ENCODE measurements at places on chromosomes 11 and 22.

DNA sequence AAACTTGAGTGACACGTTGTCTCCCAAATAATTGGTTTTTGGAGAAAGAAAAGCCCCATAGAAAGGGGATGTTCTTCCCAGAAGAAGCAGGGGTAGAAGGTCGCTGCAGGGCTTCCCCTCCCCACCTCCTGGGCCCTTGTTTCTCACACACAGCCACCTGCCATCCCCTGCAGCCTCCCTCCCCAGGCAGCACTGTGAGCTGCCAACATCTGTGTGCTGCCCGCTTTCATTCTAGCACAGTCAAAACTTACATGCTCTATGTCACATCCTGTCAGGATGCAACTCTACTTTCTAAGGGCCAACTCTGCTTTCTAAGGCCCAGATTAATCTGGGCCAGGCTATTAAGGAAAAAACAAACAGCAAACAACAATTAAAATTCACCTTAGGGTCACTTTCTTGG lies 309.4 kb upstream of the ZC3H12C start:
- DNase-seq, result no peak

GRCh38 chr11:41254966-41255365 lies 204.5 kb downstream of the LRRC4C start:
- DNase-seq, result no peak

GRCh38 chr11:120244476-120245365 lies 4.8 kb downstream of the POU2F3 start:
- no peak for DNase-seq

DNA sequence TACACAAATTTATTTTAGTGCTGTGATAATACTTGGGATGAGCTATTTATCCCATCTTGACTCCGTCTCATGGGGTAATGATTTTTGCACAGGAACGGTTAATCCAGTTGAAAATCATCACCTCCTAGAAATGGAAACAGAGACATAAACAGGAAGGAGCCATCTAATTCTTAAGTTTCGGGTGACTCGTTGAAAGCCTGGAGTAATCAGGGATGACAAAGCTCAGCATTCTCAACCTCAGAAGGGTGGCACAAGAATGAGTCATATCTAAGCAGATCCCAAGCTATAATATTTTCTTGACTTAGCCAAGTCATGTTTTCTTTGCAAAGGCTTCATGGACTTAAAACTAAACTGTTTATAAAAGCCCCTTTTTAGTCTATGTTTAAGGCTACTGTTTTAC lies 280.8 kb upstream of the CCDC90B start:
- DNase-seq, result no peak

- no peak for DNase-seq
Measured at GRCh38 chr11:1012740-1013630, 23.5 kb downstream of the MUC6 start.

GRCh38 chr22:19085233-19085718 lies 36.9 kb downstream of the DGCR2 start:
- DNase-seq, result peak; percentile 31

DNA sequence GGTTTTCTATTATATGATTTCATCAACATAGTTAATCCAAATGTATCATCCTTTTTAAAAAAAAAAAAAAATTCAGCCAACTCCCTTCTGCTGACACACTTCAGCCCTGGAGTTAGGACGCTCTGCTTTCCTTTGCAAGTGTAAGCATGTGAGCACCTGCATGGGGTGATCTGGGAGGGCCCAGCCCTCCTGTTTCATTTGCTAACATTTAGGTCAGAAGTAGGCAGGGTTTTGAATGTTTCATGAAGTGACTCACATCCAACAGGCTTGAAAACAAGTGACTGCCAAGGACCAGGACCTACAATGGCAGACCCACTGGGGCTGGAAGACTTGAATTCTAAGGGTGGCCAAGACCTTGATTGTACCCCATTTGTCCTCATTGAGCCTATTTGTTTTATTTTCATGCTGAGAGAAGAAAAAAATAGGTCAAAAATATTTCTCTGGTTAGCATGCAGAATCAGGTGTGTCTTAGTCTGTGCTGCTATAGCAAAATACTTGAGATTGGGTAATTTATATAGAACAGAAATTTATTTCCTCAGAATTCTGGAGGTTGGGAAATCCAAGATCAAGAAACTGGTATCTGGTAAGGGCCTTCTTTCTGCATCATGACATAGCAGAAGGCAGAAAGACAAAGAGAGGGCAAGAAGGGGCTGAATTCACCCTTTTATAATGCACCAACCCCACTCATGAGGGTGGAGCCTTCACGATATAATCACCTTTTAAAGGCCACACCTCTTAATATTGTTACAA lies 137.6 kb downstream of the CD44 start:
- peak; percentile 57 for DNase-seq

DNA sequence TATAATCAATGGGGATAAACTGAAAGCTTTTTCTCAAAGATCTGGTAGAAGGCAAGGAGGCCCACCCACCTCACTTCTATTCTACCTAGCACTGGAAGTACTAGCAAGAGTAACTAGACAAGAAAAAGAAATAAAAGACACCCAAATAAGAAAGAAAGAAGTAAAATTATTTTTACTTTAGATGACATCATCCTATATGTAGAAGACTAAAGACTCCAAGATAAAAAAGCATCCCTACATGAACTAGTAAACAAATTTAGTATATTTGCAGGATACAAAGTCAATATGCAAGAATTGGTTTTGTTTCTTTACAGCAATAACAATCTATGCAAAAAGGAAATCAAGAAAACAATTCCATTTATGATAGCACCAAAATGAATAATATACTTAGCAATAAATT lies 201.5 kb upstream of the KIRREL3 start:
- no peak for DNase-seq

DNA sequence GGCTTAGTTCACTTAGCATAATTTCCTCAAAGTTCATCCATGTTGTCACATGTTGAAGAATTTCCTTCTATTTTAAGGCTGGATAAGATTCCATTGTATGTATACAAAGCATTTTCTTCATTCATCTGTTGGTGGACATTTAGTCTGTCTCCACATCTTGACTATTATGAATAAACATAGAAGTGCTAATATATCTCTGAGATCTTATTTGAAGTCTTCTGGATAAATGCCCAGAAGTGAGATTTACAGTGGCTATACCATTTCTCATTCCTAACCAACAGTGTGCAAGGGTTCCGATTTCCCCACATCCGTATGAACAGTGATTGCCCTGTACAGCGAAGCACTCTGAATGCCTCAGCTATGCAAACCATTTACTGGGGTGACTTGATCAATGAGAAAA lies 6.6 kb upstream of the ZFTA start:
- DNase-seq, result no peak

DNA sequence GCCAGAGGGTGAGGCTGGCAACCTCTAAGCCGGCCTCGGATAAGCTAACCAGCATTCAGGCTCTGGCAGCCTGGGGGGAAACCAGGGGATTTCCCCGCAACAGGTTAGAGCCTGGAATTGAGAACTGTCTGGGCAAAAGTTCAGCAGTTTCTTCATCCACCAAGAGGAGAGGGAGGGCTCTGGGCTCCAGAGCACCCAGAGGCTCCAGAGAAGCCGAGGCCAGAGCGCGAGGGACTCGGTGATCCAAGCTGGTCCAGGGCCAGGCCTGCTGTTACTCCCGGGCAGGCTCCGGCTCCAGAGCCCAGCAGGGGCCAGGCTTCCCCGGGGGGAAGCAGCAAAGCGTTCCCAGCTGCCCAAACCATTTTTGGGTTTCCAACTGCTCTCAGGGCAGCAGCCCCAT lies 13.3 kb upstream of the SH3BP1 start:
- DNase-seq, result no peak

DNA sequence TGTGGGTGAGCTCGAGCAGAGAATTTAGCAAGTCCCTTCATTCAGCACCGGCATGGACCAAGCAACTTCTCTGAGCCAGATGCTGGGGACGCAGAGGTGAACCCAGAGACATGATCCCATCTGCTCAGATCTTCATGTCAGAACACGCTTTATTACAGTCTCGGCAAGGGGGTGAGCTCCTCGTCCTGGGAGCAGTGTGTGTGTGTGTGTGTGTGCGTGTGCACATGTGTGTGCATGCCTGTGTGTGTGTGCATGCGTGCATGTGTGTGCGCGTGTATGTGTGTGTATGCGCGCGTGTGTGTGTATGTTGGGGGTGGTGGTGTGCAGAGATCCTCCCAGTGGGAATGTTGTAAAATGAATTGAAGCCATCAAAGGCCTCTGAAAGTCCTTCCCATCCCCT lies 9.8 kb downstream of the MIAT start:
- no peak for DNase-seq

- DNase-seq, result no peak
Measured at GRCh38 chr11:62046568-62047100, 77.2 kb upstream of the INCENP start.

- DNase-seq, result peak; percentile 66
Measured at GRCh38 chr22:38167988-38168407, 13.6 kb downstream of the PLA2G6 start.

- no peak for DNase-seq
Measured at GRCh38 chr11:3623767-3624458, 17.9 kb downstream of the ART5 start.

DNA sequence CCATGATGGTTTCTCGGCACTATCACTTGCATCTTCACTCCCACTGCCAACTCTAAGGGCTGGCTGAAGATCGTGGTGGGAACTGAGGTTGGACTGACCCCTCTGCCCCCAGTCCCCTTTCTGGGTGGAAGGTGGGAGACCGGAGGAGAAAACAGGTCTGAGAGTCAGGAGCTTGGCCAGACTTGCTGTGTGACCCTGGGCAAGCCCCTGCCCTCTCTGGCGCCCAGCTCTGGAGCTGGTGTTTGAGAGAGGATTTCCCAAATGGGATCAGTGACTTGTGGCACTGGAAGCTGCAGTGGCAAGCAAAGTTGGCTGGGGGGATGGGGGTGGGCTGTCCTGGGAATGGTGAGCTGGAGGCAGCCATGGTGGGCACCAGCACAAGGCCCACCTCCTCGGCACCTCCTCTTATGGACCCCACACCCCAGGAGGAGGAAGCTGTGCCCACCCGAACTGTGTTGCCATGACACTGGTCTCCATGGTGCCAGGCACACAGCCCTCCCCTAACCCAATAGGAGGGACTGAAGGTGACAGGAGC lies 6.5 kb upstream of the PDE2A start:
- DNase-seq, result no peak

GRCh38 chr22:25757686-25758085 lies 15.7 kb downstream of the MYO18B start:
- DNase-seq, result no peak

- no peak for DNase-seq
Measured at GRCh38 chr11:67498544-67498972, 6.6 kb downstream of the PITPNM1 start.

GRCh38 chr11:58832056-58832645 lies 12.4 kb downstream of the GLYATL2 start:
- DNase-seq, result no peak

Data from T47D (cell line).